Colonic mucosa (tissue), 4 donors: ENCODE measurements at places on chromosomes 7 and 10. TPM values are rescaled to one million over a fixed set of nuclear protein-coding genes. Genes with fewer than 3 reads are reported as not detected.

NPTX2 gene
- total RNA-seq = 0.89 TPM

NKX2-3 gene
- 5.4 TPM for total RNA-seq

BBIP1 gene
- 17.7 TPM for total RNA-seq

C10orf105 gene
- 0.07 TPM for total RNA-seq

CBLL1 gene
- 21.5 TPM for total RNA-seq

FBXL13 gene
- total RNA-seq = 0.17 TPM
